D341Med (cell line): ENCODE measurements at places on chromosomes 3 and 15.
A peak's percentile ranks its signal among the peaks of the same experiment; 100 is the strongest.

GRCh38 chr3:14769544-14770325 lies 49.0 kb upstream of the FGD5 start:
- peak; percentile 18 for DNase-seq

DNA sequence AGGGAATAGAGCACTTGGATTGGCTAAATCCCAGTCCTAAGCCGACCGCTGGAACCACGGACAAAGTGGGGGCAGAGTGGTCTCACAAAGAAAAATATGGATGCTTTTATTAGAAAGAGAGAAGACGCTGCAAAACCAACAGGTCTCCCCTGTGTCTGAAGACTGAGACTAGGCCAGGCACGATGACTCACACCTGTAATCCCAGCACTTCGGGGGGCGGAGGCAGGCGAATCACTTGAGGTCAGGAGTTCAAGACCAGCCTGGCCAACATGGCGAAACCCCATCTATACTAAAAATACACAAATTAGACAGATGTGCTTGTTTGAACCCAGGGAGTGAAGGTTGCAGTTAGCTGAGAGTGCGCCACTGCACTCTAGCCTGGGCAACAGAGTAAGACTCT lies 61.8 kb downstream of the ZDHHC19 start:
- DNase-seq, result no peak

- no peak for DNase-seq
Measured at GRCh38 chr15:27589782-27590181, 509.3 kb downstream of the OCA2 start.

GRCh38 chr3:65246561-65246960 lies 558.8 kb upstream of the ADAMTS9 start:
- DNase-seq, result no peak

GRCh38 chr3:4153771-4154170 lies 149.4 kb upstream of the SETMAR start:
- no peak for DNase-seq

GRCh38 chr3:138373087-138373735 lies 24.8 kb downstream of the MRAS start:
- no peak for DNase-seq

GRCh38 chr3:169195672-169196071 lies 467.8 kb downstream of the MECOM start:
- DNase-seq, result no peak

GRCh38 chr15:75599401-75599800 lies 20.3 kb upstream of the PTPN9 start:
- DNase-seq, result no peak
